AG10803 (cell line): ENCODE measurements at places on chromosomes 6 and 20.
A peak's percentile ranks its signal among the peaks of the same experiment; 100 is the strongest.

DNA sequence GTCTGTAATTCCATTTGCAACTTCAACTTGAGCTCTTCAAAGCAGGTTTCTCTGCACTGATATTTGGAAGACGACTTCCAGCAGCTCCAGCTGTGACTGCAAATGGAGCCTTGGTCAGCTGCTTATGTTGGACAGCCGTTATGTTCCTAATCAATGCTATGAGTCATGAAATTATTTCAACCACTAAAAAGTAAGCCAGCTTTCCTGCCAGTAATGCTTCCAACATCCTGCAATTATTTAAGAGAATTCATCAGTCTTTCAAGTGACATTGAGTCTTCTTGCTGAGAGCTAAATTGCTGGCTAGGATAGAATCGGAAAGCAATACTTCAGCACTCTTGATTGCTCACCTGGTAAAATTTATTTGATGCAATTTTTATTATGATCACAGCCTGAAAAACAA lies 375.7 kb downstream of the MMUT start:
- DNase-seq = no peak

DNA sequence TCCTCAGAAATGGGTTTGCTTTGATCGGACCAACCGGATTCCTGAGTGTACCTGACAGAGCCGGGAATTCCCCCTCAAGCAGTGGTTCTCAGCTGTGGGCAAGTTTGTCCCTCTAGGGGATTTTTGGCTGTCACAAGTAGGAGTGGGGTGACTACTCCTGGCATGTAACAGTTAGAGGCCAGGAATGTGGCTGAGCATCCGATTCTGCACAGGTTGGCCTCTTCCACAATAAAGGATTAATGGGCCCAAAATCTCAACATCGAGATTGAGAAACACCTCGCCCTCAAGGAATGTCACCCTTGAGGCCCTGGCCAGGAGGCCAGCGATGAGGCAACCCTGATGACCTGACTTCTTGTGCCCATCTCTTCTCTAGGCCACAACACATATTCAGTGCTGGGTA lies 7.9 kb downstream of the AGPAT4 start:
- DNase-seq = no peak

- peak; percentile 12 for DNase-seq
Observed at GRCh38 chr20:46406986-46407670, 713 bp upstream of the ELMO2 start.

DNA sequence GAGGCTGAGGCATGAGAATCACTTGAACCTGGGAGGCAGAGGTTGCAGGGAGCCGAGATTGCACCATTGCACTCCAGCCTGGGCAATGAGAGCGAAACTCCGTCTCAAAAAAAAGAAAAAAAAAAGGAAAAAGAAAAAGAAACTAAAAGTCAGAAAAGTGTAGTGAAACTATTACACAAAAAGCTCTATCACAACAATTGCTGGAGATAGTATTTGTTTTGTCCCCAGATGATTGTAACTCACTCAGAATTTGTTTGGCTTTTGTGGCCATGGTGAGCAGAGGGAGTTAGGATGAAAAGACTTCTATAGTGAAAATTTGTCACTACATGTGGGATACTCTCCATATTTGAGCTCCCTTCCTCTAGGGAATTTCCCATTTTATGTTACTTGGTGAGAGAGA lies 5.2 kb upstream of the GOPC start:
- DNase-seq = no peak

DNA sequence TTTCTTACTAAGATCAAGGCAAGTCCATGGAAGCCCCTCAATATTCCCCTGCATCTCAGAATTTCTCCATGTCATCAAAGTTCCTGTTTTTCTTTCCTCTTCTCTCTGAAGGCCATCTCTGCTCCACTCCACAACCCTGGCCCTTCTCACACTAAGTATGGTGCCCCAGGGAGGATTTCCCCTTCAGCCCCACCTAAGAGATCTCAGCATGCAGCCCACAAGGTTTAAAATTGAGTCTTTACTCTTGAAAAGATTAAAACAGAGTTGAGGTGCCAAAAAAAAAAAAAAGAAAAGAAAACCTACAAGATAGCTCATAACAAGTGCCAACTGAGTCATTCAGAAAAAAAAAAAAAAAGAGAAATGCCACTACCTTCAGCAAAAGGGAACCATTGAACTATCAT lies 36.5 kb upstream of the TNFAIP3 start:
- no peak for DNase-seq

DNA sequence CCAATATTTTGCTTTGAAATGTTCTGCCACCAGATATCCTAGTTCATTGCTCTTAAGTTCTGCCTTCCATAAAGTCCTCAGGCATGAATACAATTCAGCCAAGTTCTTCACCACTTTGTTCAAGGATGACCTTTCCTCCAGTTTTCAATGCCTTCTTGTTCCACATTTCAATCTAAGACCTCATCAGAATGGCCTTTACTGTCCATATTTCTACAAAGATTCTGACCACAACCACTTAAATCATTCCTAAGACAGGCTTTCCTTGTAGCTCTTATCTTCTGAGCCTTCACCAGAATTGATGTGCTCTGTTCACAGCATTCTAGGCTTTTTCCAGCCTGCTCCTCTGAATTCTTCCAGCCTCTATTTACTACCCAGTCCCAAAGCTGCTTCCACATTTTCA lies 319.0 kb downstream of the HACE1 start:
- peak; percentile 72 for DNase-seq

- no peak for DNase-seq
Observed at GRCh38 chr6:109450801-109451200, 4.8 kb downstream of the MICAL1 start.

GRCh38 chr6:169250660-169251059 lies 3.0 kb downstream of the THBS2 start:
- peak; percentile 88 for DNase-seq

DNA sequence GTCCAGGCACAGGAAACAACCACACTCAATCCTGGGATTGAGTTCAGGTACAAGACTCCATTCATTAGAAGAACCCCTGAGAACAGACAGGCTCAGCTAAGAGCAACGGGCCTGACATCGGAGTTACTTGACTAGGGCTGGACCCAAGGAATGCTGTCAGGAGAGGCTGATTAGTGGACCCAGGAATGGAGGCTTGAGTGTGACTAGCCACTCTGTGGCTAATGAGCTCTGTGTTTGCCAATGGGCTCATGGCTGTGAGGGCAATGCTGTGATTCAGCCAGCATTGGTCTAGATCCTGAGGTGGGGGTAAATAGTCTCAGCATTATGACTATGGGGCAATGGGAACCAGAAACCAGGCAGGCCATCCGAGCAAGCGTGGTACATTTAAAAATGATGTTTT lies 71.8 kb downstream of the RIOK1 start:
- DNase-seq = peak; percentile 57

GRCh38 chr6:118843685-118844390 lies 50.1 kb upstream of the ASF1A start:
- DNase-seq = no peak

- no peak for DNase-seq
Observed at GRCh38 chr20:32485770-32486478, 99.2 kb downstream of the NOL4L start.

DNA sequence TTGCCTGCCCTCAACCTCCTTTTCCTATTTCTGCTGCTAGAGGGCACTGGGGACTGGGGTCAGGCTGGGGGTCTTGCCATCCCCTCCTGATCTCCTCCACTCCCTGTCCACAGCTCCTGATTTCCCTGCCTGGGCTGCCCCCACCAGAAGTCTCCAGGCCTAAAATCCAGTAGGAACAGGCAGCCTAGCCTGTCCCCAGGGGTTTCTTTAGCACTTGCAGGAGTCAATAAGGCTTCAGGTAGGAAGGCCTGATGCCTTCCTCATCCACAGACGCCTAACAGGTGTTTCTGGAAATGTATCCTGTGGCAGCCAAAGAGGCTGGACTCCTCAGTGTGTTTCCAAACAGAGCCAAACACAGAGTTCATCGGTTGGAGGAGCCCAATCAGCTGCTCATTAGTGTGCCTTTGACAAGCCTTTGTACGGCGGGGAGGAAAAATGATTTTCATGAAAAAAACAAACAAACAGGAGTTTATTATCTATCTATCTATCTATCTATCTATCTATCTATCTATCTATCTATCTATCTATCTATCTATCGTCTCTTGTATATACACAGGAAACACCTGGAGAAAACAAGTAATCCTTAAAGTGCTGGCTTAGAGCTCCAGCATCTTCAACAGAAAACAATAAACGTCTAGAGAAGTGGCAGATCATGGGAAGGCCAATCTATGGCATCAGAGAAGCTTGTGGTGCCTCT lies 3.7 kb upstream of the RAET1E start:
- DNase-seq = no peak

- peak; percentile 88 for DNase-seq
Observed at GRCh38 chr6:122012578-122012977, 386.9 kb upstream of the HSF2 start.

- DNase-seq = no peak
Observed at GRCh38 chr6:153073841-153074240, 57.2 kb downstream of the RGS17 start.

GRCh38 chr6:56456785-56457184 lies 185.9 kb downstream of the DST start:
- DNase-seq = no peak

DNA sequence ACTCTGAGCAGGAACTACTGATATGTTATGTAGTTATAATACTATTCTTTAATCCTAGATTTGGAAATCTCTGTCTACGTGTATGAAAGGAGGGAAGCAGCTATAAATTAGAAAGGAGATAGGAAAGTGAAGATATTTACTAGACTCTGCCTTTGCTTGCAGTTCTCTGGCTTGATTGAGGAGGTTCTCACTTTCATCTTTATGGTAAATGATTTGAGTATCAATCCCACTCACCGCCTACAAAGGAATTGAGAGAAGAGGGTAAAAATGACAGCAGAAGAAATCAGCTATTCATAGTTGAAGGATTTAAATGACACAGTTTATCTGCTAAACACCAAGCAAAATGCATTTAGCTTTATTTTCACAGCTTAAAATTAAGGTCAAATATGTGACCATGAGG lies 67.3 kb downstream of the FAM229B start:
- DNase-seq = no peak

- DNase-seq = peak; percentile 73
Observed at GRCh38 chr20:23340524-23340923, 10.1 kb upstream of the NXT1 start.

DNA sequence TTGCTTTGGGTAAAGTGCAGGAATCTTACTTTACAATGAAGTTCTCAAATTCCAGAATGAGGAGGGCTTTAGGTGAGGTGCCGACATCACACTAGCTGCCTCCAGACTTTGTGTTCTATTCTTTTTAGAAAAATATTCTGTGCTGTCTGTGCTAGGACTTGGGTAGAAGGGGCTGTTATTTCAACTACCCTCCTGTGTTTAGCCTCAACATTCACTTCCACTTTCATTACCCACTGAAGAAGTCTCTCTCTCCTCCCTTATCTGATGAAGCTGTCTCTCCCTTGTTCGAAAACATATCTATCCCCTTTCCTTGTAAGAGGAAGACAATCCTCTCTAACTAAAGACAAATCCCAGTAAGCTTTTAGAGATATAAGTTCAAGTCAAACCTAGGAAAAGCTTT lies 25.0 kb upstream of the BRPF3 start:
- no peak for DNase-seq

DNA sequence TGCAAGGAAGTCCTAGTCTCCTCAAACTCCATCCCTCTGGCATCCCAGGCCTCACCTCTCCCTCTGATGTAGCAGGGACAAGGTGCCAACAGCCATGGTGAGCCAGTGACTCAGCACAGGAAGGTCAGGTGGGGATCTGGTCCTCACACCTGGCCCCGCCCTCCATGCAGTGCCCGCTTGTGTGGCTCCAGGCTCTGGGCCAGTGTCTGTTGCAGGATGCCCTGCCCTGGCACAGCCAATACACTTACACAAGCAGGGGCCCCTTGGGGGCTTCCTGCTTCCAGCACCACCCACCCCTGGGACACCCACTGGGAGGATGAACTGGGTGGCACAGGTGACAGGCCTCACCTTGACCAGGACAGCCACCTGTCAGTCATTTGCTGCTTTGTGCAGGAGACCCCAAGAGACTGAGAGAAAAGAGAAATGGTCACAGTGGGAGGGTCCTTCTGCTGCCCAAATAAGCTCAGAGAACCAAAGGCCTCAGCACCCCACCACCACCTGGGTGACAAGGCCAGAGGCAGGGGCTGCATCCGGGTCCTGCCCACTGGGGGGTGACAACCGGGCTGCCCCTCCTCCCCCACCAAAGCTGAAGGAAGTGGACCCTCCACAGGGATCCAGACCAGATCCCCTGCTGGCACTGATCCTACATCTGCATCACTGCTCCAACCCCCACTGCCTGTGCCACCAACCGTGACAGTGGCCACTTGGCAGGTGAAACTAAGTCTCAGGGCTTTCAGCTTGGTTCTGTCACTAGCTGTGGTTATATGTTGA lies 658.8 kb upstream of the DEFB115 start:
- DNase-seq = no peak

- DNase-seq = no peak
Observed at GRCh38 chr6:89295981-89296380, 19.1 kb downstream of the GABRR2 start.

DNA sequence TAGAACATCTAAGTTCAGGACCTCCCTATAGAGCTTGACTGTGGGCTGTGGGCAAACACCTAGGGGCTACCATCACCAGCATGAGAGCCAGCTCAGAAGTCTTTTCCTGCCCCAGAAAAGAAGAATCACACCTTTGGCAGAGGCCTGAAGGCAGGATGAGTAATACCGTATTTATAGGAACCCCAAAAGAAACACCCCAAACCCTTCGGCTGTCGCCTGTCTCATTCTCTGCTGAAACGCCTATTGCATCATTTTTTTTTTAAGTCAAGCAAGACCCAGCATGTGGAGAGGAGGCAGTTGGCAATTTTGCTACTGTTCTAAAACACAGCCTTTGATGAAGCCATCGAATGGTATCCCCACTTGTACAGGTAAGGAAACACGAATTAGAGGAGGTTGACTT lies 436.4 kb downstream of the TFAP2A start:
- no peak for DNase-seq

DNA sequence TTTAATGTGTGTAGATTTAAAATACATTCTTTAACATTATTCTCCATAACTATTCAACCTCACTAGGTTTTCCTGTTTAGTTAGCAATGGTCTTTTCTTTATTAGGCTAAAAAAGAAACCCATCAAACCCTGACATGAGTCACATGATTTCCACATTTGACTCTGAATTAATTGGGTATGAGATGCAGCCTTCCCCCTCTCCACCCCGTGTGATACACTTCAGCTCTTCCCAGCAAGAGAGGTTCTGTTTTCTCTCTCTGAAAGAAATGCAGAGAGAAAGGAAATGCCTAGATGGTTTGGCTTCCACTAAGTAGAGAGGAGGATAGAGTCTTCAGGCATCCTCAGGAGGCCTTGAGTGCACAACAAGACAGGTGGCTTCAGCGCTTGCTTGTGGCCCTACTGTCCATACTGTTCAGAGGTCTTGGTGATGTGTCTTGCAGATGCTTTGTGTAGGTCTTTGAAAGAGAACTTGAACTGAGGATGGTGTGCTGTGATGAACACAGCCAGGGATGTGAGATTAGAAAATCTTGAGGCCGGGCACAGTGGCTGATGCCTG lies 17.3 kb downstream of the FARS2 start:
- DNase-seq = no peak

- DNase-seq = peak; percentile 14
Observed at GRCh38 chr6:7910298-7910653, 312 bp downstream of the TXNDC5 start.

- peak; percentile 96 for DNase-seq
Observed at GRCh38 chr20:1813101-1813529, 82.1 kb upstream of the SIRPA start.

- no peak for DNase-seq
Observed at GRCh38 chr6:18110162-18110561, 12.3 kb downstream of the NHLRC1 start.
